ENCODE measurements at places on chromosomes 13 and 19.

- no peak for DNase-seq
Measured at GRCh38 chr13:34167347-34167746, 349.4 kb downstream of the RFC3 start.

DNA sequence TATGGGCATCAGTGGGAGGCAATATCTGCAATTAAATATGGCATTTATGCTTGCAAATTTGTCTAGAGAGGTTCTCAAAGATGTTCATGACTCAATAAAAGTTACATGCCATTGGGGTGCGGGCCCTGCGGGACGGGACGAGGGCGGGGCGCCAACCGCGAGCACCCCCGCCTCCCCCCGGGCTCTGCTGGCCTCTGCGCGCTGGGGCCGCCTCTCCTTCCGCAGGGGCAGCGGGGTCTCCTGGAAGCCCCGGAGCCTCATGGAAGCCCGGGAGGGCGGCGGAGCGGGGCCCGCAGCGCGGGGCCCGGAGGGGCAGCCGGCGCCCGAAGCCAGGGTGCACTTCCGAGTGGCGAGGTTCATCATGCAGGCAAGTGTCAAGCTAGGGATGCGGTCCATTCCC lies 179.2 kb downstream of the TPTE2 start:
- no peak for DNase-seq

GRCh38 chr19:48319647-48320541 lies 5.5 kb upstream of the EMP3 start:
- DNase-seq, result no peak

GRCh38 chr13:109704771-109705635 lies 81.4 kb downstream of the IRS2 start:
- DNase-seq, result no peak

DNA sequence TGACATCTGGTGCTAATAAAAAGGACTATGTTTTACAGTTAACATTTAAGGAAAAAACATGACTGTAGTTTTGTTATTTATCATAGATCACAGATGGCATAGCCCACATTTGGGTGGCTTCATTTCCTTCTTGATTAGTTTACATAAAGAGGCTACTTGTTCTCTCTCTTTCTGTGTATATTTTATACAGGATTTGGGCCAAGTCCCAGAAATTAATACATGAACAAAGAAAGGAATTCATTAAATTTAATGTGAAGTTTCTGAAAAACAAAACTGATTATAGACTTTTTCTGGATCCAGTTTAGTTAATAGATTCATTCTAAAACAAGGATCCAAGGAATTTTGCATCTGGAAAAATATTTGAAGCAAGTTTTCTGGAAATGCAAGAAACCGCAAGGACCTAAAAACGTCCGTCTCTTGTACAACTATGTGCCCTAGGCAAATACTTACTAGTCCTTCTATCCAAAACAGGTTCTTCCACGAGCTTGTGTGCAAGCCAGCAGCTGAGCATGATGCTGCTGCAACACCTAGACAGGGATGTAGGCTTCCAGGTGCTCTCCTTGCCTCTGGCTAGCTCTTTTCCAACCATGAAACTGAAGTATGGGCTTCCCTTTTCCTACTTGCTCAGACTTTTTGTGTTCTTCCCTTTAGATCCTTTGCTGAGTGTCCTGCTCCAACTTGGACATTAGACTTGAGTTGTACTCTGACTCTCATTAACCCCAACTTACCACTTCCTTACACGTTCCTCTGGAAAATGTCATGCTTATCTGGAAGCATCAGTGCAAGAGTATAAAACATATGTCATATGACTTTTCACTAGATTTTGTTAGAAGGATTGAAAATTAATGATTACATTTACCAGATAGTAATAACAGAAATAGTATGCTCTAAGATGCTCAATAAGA lies 161.5 kb upstream of the STARD13 start:
- DNase-seq, result no peak

DNA sequence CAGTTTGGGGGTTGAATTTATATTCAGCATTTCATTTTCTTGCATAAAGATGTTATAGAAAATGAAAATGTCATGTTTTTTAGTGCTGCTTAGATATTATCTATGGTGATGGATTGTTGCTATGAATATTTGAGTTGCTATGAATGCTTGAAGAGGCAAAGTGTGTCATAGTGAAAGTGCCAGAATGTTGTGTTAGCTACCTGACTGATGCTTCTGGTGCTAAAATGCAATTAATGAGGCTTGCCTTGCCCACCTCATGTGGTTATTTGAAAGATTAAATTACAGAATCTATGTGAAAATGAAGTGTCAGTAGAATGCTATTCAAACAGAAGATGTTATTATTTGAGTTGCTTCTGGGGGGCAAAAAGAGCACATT lies 62.7 kb upstream of the MYCBP2 start:
- DNase-seq, result no peak

- no peak for DNase-seq
Measured at GRCh38 chr13:23643338-23644125, 73.3 kb downstream of the TNFRSF19 start.

DNA sequence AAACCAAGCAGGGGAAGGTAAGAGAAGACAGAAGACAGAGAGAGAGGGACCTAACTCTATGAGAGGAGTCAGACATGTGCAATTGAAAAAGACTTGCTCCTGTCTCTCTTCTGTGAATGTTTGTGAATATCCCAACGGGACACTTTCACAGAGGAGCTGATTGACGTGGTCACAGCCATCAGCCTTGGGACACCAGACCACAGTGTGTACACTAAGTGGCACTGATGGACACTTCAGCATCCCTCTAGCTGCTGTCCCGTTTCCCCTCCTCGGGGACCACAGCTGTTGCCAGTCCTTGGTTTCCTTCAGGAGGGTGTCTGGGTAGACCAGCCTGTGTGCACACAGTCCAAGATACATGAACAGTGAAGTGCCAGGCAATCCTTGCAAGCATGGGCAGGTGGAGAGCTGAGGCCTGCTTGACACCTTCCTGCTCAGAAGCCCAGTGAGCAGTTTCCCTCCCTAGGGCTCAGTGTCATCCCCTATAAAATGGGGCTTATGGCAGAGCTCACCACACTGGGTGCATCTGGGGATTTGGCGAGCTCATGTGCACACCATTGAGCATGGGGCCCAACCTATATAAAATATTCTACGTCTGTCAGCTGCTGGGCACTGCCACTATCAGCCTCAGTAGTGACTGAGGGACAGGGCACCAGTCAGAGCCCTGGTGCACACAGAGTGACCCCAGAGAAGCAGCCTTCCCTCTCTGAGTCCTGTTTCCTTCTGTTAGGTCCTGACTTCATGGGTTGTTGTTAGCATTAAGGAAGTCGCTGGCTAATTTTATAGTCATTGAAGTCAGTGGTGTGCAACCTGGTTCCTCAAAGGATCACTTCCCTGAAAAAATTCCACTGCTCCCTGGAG lies 4.3 kb upstream of the USF2 start:
- DNase-seq, result no peak

DNA sequence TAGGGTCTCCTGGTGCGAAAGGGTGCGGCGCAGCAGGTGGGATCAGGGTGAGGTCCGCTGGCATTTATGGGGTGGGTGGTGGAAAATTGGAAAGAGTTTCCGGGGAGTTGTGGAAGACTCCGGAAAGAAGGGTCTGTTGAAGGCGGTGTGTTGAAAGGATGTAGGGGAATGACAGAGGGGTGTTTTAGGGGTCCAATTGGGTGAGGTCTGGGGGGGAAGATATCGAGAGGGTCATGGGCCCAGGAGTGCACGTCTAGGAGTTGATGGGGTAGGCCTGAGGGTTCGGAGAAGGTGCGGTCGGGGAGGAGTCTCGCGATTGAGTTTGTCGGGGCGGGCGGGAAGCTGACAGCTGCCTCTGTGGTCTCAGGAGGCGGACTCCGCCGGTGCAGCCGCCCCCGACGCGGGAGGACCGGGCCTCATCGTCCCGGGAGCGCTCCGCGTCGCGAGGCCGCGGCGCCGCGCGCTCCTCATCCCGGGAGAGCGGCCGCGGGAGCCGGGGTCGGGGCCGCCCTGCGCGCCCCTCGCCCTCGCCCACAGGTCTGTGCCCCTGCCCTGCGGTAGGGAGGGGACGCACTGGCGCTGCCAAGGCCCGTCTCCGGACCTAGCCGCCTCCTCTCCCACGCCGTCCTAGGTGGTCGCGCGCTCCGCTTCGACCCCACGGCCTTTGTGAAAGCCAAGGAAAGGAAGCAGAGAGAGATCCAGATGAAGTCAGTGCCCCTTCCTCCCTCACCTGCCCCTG lies 7.0 kb downstream of the PGLYRP1 start:
- no peak for DNase-seq

- DNase-seq, result no peak
Measured at GRCh38 chr13:33174931-33175330, 110.6 kb downstream of the STARD13 start.

DNA sequence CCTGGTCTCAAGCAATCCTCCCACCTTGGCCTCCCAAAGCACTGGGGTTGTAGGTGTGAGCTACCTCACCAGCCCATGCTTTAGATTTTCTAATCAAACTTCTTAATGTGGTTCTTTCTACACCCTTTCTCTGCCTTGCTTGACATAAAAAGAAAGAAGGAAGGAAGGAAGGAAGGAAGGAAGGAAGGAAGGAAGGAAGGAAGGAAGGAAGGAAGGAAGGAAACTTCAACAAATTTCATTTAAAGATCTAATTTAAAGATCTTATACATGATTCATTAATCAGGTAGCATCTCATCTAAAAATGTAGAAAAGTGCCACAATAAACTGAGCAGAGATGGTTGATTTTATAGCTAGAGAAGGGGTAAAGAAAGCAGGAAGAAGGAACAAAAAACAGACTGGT lies 215.0 kb downstream of the DIAPH3 start:
- DNase-seq, result no peak

- no peak for DNase-seq
Measured at GRCh38 chr13:113635709-113636108, 22.3 kb downstream of the ATP4B start.

DNA sequence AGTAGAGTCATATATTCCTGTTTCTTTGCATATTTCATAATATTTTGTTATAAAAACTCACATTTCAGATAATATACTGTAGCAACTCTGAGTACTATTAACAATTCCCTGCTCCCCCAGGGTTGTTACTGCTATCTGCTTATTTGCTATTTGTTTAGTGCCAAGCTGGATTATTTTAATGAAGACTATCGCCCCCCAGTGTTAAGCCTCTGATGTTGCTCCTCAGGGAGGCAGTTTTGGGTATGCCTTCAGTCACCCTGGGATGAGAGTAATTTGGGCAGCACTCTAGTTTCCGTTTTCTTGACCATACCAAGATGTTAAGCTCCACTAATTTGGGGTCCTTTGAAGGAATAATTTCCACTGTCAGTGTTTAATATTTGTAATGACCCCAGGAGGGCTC lies 46.0 kb downstream of the MICU2 start:
- DNase-seq, result no peak

DNA sequence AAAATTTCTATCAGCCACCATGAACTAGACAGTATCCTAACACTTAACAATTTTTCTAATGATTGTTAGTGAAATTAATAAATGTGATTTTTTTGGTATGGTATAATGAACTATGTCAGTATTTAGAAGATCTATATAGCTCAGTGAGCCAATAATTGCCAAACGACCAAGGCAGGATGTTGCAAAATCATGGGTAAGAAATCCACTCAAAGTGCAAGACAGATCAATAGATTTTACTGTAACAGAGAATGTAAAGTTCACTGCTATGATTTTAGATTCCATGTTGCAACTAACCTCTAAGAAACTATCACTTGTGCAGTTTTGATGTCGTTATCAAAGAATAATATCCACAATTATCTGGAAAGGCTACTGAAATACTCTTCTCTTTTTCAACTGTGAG lies 44.0 kb upstream of the MYCBP2 start:
- no peak for DNase-seq

- no peak for DNase-seq
Measured at GRCh38 chr19:57110592-57111328, 9.0 kb upstream of the USP29 start.

GRCh38 chr13:114339857-114340534 lies 25.7 kb downstream of the CHAMP1 start:
- DNase-seq, result no peak

- DNase-seq, result no peak
Measured at GRCh38 chr19:367561-367960, 23.0 kb upstream of the MIER2 start.

DNA sequence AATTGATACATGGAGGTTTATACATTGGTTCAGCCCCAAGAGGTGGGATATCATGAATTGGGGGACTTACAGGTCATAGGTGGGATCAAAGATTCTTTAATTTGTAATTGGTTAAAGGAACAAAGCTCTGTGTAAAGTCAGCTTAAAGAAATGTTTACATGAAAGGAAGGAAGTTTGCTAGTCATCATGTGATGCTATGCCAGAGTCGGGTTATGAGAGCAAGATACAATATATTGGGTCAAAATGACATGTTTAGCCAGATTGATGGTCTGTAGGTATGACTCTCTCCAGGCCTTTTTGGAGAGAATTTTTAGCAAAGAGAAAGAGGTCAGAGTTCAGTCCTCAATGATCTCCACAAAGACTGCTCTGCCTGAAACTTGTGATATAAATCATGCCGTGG lies 5.3 kb upstream of the CYSLTR2 start:
- no peak for DNase-seq

- no peak for DNase-seq
Measured at GRCh38 chr13:70191034-70191433, 82.8 kb upstream of the KLHL1 start.

GRCh38 chr13:107095876-107096275 lies 527.9 kb upstream of the ARGLU1 start:
- no peak for DNase-seq

DNA sequence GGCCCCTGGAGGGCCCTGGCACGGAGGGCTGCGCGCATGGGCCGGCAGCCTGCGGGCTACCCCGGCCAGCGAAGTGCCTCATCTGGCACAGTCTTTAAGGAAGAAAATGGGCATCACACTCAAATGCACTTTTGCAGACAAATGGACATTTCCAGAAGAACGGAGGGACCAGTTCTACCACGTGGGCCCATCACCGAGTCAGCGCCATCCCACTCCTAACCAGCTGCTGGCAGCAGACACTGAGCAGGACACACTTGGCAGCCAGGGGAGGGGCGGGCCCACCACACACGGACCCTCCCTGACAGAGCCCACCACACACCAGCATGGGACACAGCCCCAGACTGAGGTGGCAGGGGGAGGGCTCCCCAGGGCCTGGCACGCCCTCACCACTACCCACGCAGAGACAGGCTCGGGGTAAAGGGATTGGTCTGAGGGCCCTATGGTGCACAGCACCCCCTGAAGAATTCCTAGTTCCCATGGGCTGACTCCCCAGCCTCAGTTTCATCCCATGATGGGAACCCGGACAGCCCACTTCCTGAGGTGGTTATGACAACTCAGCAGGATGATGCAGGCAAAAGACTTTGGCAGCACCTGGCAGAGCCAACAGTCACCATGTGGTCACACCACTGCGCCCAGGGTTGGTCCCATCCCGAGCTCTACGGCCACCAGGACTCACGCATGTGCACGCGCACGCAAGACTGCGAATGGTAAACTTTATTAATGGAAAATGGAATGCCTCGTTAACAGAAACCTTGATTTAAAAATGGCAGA lies 18.7 kb upstream of the TINCR start:
- DNase-seq, result no peak

- DNase-seq, result no peak
Measured at GRCh38 chr13:100944791-100945345, 270.3 kb upstream of the TMTC4 start.
